ENCODE measurements at places on chromosomes 6 and 20. TPM values are rescaled to one million over a fixed set of nuclear protein-coding genes. Genes with fewer than 3 reads are reported as not detected.

Gene MYCT1
- 3.3 TPM for total RNA-seq

Gene SEC23B
- total RNA-seq: 30.2 TPM

Gene LY86
- total RNA-seq: 0.63 TPM

Gene MRPS18B
- total RNA-seq: 53.3 TPM

Gene GPR63
- 0.05 TPM for total RNA-seq

Gene CYP24A1
- not detected for total RNA-seq

Gene SIRPA
- total RNA-seq: 35.9 TPM

Gene SYCP2
- 0.35 TPM for total RNA-seq

Gene GMPR
- total RNA-seq: 4.3 TPM

Gene EDN3
- not detected for total RNA-seq

Gene TAAR5
- not detected for total RNA-seq

Gene CAP2
- 2.5 TPM for total RNA-seq

Gene SKIC2
- 50.2 TPM for total RNA-seq

Data from left lobe of liver (tissue), 2 donors.